ENCODE measurements at places on chromosomes 11 and 22. TPM values are rescaled to one million over a fixed set of nuclear protein-coding genes. Genes with fewer than 3 reads are reported as not detected.

KRTAP5-8 gene
- total RNA-seq: not detected

GRAP2 gene
- 9.5 TPM for total RNA-seq

NEFH gene
- total RNA-seq: 1.4 TPM

HOATZ gene
- not detected for total RNA-seq

SOX10 gene
- not detected for total RNA-seq

LINC01488 gene
- total RNA-seq: not detected

TNNI2 gene
- 2.4 TPM for total RNA-seq

OR4C13 gene
- not detected for total RNA-seq

PRDX5 gene
- 213 TPM for total RNA-seq

CSRP3 gene
- total RNA-seq: not detected

OR51I1 gene
- 0.96 TPM for total RNA-seq

MPZL3 gene
- total RNA-seq: 2.4 TPM

DDI1 gene
- total RNA-seq: not detected

SCO2 gene
- 11.0 TPM for total RNA-seq

SYT13 gene
- total RNA-seq: not detected

TCN2 gene
- total RNA-seq: 61.3 TPM

Measured in omental fat pad (tissue), 4 donors.